ENCODE measurements at places on chromosomes 4 and X.

DNA sequence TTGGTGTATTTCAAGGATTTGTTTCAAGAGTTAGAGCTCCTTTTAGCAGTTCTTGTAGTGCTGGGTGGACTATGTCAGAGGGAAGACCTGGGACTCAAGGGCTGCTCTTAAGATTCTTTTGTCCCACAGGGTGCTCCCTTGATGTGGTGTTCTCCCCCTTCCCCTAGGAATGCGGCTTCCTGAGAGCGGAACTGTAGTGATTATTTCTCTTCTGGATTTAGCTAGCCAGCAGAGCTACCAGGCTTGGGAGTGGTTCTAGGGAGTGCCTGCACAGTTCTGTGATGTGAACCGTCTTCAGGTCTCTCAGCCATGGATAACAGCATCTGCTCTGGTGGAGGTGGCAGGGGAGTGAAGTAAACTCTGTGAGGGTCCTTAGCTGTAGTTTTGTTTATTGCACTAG, 336.8 kb downstream of the FSTL5 start:
- DNase-seq: no peak

DNA sequence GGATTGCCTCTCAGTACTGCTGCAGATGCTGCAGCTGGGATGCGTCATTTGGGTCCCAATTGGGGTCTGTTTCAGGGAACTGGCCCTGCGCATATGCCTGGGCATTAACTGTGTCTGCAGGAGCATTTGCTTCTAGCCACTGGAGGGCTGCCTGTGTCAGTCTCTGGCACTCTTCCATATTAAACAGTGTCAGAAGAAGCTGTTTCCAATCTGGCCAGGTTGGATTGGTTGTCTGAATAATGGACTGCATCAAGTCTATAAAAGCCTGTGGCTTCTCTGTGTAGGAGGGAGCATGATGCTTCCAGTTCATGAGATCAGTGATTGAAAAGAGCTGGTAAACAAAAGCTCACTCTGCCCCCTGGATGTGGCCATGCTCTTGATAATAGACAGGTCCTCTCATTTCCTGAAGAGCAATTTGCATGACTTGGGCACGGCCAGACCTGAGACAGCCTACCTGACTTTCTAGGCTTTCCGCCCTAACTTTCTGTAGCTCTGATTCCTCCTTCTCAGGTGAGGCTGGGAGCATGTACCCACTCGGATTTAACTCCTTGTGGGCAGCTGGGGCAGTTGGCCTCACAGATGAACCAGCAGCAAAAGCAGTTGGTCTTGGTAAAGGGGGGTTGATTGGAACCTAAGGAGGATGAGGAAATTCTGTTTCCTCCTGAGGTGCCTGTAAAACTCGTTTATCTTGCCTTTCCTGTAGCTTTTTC, 29.2 kb downstream of the SULT1E1 start:
- DNase-seq: no peak

GRCh38 chr4:42515156-42515884, 118.0 kb downstream of the SHISA3 start:
- no peak for DNase-seq

DNA sequence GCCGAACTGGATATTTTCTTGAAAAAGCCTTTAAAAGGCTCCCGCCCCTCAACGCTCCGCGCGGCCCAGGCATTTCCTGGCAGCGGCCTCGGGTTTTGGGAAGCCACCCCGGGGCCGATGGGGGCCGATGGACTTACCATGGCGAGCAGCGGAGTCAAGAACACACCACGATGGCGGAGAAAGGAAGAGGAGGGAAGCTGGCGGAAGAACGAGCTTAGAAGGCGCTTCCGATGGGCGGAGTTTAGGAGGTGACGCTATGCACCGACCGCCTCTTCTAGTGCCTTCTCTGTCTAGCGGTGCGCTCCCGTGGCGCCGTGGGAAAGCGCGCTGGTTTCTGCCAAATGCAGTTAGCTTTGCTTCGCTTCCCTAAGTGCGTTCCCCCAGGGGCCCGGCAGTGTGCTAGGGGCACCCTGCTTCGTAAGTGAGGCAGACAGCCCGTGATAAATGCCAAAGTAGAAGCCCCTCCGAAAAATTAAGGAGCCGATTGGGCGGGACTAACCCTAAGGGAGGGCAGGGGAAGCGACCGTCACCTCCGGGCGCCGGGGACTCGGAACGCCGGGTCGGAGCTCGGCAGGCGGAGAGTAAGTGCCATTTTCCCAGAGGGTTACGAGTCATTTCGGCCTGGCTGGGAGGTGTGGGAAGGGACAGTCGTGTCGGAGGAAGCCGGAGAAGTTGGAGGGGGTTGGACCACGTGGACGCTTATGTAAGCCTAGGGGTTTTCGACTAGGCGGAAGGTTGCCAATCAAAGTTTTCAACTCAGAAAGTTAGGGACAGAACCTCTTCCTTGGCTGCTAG, at the start of gene RPL39:
Gene RPL39 (minus strand): TSS at position 194 of the 795 bp plus-strand sequence. CDS start 54 bp downstream, at position 140.
- no peak for DNase-seq

- no peak for DNase-seq
Observed at GRCh38 chrX:149982310-149982709, 44.0 kb upstream of the EOLA2 start.

DNA sequence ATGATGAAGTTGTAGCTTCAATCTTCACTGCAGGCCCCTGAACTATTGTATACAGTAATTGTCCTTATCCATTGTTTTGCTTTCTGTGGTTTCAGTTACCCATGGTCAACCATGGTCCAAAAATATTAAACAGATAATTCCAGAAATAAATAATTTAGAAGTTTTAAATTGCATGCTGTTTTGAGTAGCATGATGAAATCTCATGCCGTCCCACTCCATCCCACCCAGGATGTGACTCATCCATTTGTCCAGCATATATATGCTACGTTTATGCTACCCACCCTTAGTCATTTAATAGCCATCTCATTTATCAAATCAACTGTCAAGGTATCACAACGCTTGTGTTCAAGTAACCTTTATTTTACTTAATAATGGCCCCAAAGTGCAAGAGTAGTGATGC, 34.5 kb downstream of the IQCM start:
- DNase-seq: no peak

DNA sequence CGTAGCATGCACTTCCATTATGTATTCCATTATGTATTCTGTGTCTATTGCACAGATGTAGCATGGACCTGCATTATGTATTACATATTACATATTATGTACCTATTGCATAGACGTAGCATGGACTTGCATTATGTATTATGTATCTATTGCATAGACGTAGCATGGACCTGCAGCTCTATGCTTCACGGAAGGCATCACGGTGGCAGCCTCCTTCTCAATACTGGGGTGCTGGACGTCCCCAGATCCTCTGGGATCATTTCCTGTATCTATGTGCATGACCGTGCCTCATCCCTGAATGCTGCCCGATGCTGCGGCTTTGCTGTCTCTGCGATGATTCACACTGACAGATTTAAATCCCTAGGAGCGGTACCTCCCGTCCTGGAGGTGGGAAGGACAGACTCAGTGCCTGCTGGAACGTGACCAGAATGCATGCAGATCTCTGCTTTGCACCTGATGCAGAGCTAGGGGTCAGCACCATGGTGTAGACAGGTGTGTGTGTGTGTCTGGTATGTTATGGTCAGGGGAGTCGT, 317.5 kb downstream of the DHRSX start:
- no peak for DNase-seq

GRCh38 chr4:185020863-185021761, 2.8 kb downstream of the HELT start:
- DNase-seq: no peak

DNA sequence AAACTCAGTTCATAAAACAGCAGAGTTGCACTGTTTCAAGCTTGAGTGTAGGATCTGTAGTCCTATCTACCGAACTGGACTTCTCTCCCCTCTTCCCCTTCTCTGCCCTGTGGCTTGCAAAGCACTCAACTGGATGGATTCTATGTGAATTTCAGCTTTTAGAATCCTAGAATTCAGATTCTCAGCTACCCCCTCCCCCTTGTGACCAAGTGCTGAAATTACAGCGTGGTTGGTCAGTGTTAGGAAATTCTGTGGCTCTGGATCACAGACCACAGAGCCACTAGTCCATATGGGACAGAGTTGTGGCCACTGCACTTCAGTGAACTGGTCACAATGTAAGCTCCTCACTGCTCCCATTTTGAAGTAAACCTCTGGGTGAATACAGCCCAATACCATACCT, 64.6 kb upstream of the TRPC5 start:
- no peak for DNase-seq

GRCh38 chr4:119783189-119783983, 154.8 kb upstream of the PDE5A start:
- no peak for DNase-seq

GRCh38 chrX:5176766-5177165, 1051.9 kb downstream of the NLGN4X start:
- no peak for DNase-seq

DNA sequence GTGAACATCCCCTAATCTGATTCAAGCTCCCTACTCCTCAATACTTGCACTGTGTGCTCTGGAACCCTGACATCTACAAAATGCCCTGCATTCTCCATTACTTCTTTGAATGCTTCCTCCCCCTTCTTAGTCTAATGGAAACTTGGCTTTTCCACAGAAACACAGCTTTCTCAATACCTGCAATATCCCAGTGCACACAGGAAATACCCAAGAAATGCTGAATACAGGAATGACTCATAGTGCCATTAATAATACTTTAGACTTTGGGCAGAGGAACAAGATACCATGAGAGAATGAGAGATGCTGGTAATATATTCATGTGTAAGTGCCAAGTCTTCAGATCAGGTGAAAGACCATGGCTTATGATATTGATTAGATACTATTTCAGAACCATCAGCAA, 5.6 kb downstream of the QRFPR start:
- no peak for DNase-seq

- no peak for DNase-seq
Observed at GRCh38 chr4:17097362-17097761, 198.9 kb upstream of the LDB2 start.

- peak; percentile 73 for DNase-seq
Observed at GRCh38 chr4:147060151-147060931, 114.7 kb upstream of the TTC29 start.

DNA sequence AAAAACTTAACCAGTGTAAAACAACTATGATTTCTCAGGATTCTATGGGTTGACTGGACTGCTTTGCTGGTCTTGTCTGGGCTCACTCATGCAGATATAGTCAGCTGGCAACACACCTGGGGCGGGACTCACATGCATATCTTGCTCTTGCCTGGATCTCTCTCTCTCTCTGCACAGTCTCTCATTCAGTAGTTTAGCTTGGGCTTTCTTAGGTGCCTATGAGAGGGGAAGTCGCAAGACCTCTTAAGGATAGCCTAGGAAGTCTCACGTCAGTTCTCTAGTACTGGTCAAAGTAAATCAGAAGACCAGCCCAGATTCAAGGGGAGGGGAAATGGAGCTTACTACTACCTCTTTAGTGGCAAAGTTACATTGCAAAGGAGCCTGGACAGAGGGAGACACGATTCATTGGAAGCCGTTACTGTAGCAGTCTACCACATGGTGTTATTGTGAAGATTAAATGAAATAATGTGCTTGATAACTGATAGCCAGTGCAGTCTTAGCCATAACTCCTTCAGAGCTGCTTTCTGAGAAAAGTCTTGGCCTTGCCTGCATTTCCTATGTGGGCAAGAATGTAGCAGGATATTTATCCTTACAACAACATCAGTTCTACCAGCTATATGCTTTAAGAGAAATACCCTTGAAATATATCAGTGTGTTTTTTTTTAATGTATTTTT, 2.1 kb downstream of the COPS4 start:
- no peak for DNase-seq

DNA sequence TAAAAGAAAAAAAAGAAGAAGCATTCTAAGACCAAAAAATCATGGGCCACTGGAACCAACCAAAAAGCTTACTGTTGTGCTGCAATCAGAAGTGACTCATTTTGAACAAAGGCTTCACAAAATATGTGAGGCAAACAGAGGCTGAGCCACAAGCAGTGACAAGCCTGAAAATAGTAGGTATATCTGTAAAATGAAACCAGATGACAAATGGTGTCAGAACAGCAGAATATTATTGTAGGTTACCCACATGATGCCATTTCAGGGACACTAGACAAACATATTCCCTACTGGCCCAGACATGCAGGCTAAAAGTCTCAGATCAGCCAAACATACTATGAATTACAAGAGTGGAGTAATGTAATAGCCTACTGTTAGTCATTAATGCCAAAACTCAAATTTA, 1301.8 kb upstream of the DIAPH2 start:
- no peak for DNase-seq

DNA sequence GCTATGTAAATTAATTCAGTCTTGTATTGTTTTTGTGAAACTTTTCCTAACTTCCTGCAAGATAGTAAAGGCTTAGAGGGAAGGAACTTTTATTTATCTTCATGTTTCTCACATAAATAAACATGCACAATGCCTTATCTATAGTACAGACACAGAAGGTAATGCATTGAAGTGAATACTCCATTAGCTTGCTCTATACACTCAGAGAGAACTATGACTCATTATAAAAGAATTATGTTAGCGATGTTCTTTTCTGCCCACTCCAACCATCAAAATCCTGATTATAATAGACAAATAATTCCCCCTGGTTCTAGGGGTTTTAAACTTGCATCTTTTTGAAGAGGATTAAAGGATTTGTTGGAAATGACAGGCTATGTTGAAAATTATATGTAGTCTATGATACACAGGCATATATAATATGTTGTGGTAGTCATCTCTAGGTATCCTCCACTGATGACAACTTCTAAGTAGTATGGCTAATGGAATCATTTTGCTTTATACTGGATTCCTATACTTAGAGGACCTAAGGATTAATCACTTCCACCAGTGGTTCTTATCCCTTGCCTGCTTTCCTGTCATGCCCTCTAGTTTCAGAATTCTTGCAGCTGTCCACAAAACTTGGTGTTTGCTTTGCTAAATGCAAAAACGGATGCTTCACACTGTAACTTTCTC, 115.7 kb downstream of the NDST4 start:
- no peak for DNase-seq

GRCh38 chrX:85994228-85994627, 53.1 kb downstream of the CHM start:
- DNase-seq: no peak

GRCh38 chrX:155055494-155055893, 15.4 kb downstream of the CMC4 start:
- DNase-seq: no peak

GRCh38 chr4:109748114-109748513, 18.2 kb upstream of the PLA2G12A start:
- DNase-seq: no peak

DNA sequence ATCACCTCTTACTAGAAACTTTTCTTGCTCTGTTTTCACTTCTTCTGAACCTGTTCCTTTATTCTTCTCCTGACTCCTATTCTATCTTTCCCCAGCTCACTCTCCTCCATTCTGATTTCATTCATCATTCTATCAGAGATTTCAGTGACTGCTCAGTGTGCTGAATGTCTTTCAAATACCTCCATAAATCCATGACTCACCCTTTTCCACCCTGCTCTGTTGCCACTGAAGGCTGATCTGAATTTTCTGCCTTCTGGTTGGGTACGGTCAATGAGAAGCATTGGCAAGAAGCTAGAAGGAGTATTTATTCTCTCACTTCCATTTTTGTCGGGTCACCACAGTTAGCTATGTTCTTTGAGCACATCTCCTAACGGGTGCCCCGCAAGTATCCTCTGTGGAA, 265.9 kb downstream of the CBLL2 start:
- no peak for DNase-seq

GRCh38 chr4:33091961-33092360, 2371.8 kb downstream of the PCDH7 start:
- no peak for DNase-seq

All from AG04449 (cell line).